Mesangial cell (primary cell): ENCODE measurements at places on chromosomes 7 and 10. TPM values are rescaled to one million over a fixed set of nuclear protein-coding genes. Genes with fewer than 3 reads are reported as not detected.

The PTPRN2 gene
- 0.33 and 2.4 TPM in 2 replicates for total RNA-seq

The OPN1SW gene
- not detected in 2 replicates for total RNA-seq

The STEAP1 gene
- total RNA-seq = 0.63 and 3.6 TPM in 2 replicates

The WIPF3 gene
- total RNA-seq = under 0.01 and 0.25 TPM in 2 replicates

The CROT gene
- total RNA-seq = 2.0 and 4.4 TPM in 2 replicates

The PAPSS2 gene
- total RNA-seq = 13.7 and 33.9 TPM in 2 replicates
